ENCODE measurements at places on chromosomes 5 and 9. TPM values are rescaled to one million over a fixed set of nuclear protein-coding genes. Genes with fewer than 3 reads are reported as not detected.

- DNase-seq, result no peak
These were observed 220.4 kb downstream of the ARRDC3 start for GRCh38 chr5:91162534-91163381.

DNA sequence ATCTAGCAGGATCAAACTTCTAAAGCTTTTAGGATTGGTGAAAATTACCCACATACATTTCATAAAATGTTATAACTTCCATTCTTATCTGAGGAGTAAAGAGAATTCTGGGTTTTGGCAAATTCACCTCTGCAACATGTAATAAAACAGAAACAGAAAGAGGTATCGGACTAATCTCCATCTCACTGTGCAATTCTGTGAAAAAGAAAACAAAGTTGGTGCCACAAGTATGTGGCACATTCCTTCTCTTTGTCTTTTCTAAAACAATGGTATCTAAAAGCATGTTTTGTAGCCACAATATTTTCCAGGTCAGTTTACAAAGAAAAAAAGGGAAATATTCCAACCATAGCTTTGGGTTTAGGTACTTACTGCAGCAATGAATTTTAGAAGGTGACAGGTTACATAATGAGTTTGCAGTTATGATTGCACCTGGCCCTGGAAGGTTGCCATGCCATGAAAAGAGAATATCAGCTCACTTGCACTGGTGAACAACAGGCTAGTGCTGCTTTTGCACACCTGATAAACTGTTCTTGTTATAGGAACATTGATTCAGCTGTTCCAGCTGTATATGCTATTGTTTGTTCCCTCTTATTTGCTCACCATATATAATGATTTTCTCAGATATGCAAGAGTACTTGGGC is 491.3 kb upstream of the MEF2C start:
- no peak for DNase-seq

Gene SPINK5
- total RNA-seq, result 0.83 TPM

- DNase-seq, result no peak
These were observed 81.0 kb downstream of the HTR4 start for GRCh38 chr5:148573374-148573773.

Gene IGFBPL1
- 92.1 TPM for total RNA-seq

DNA sequence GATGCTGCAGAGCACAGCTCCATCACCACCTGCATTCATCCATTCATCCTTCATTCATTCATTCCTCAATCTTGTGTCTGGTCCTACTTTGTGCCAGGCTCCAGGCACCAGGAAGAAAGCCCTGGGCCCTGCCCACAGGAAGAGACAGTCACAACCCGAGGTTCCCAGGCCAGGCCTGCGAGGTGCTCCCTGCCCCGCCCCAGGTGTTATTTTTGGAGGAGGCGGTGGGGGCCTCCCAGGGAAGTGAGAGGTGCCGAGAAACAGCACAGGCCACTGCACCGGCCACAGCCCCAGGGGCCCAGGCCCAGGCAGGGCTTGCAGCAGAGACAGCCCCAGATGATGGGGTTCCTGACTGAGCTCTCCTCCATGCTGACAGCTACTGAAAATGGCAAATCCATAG is 33.4 kb downstream of the VAV2 start:
- DNase-seq, result no peak

DNA sequence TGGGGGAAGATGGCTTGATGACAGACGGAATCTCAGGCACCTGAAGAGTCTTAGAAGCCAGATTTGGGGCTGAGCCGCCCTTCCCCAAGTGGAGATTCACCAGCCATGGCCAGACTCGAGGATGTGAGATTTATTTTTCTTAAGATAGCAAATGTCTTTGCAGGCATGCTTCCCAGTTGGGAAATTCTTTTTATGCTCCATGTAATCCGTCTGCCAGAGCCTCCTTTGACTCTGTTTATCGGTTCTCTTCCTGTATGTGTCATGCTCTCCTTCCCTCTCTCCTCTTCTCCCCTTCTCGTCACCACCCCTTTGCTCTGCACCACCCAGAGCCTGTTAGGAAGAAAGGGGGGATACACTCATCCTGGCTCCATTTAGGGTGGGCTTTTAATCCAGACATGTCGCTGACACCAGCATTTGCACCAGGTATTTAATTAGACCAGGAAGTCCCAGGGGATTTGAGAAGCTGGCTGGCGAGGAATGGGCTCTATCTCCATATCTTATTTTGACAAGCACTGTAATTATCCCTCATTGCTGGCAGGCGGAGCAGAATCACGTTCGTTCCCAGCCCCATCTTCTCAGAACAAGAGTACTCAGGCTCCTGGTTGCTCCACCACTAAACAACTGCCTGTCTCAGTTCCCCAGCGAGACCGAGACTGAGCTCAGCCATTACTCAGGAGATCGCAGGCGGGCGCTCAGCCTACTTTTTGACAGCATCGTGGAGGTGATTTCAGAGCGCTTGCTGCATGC is 50.9 kb downstream of the KCNIP1 start:
- no peak for DNase-seq

- DNase-seq, result no peak
These were observed at the start of gene TAF11L14 for GRCh38 chr5:17634160-17634559. TSS of gene TAF11L14 (plus strand) at chr5:17634460.

Gene OLFML2A
- 7.4 TPM for total RNA-seq

DNA sequence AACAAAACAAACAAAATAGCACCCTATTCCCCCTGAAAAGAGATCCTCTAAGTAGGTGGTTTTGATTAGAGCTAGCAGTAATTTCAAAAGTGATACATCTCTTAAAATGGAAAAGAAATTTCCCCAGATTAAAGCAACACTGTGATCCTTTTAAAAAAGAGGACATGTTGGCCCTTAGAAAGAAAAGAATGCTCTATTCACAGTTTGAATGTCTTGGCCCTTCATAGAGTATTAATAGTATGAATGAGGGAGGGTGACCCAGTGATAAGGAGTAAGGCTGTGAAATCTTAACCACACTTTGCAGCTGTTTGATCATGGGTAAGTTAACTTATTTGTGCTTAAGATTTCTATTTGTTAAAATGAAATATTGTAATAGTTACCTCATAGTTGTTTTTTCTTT is 467.7 kb upstream of the MEF2C start:
- no peak for DNase-seq

DNA sequence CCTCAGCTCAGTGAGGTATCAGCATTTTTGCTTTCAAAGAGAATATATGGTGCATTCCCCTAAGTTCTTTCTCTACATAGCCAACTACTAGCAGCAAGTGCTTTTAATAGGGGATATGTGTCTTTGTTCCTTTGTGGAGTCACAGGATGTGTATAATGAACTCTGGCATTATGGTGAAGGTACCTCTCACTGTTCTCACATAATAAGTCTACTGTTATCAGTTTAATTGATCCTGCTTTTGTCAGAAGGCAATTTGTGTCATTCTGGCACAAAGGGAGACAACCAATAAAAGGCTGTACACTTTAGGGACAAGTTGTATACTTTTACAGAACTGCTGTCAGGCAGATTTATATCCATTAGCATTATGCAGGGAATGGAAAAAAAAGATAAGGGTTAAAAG is 531.4 kb upstream of the RIOK2 start:
- no peak for DNase-seq

Gene TYRP1
- total RNA-seq, result 0.26 TPM

GRCh38 chr5:82925061-82925411 is 152.2 kb downstream of the TMEM167A start:
- DNase-seq, result no peak

DNA sequence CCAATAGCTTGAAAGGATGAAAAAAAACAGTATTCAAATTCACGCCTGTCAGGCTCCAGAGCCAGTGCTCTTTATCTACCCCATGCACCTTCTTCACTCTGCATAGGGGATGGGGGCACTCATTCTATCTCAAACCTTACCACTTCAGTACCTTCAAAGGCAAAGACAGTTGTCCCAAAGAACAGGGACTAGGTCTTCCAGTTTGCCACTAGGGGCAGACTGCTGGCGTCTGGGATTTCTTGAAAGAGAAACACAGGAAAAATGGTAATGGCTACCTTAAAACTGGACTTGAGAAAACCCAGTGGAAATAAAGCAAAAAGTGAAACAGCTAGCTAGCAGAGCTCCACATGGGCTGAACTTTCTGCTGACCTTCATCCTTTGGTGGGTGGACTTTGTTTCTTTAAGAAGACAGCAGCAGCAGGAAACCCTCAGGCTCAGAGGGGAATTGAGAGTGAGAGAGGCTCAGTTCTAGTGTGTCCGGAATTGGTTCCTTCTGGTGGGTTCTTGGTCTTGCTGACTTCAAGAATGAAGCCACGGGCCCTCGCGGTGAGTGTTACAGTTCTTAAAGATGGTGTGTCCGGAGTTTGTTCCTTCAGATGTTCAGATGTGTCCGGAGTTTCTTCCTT is 41.0 kb upstream of the SLC36A1 start:
- no peak for DNase-seq

DNA sequence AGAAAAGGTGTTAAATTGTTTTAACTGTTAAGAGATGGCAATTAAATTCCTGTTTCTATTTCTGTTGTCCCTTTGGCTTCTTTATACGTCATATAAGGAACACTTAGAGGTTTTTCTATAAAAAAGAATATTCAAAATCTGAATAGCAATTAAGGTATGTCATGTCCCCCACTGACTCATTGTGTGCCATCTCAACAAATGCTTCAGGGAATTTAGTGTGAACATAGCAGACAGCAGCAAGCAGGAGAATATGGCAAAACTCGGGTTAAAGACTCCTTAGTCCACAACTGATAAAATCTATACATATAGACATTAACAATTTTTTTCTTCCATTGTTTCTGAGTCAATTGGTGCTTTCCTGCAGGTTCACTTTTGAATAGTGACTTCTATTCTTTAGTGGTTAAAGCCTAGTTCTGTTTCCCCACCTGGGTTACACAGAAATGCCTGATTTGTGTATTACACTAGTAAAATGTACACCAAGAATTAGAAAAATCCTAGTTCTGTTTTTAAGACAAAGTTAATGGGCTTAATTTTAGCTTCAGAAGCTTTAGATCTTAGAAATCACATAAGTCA is 17.9 kb upstream of the RPS23 start:
- no peak for DNase-seq

Gene PAEP
- total RNA-seq, result not detected

DNA sequence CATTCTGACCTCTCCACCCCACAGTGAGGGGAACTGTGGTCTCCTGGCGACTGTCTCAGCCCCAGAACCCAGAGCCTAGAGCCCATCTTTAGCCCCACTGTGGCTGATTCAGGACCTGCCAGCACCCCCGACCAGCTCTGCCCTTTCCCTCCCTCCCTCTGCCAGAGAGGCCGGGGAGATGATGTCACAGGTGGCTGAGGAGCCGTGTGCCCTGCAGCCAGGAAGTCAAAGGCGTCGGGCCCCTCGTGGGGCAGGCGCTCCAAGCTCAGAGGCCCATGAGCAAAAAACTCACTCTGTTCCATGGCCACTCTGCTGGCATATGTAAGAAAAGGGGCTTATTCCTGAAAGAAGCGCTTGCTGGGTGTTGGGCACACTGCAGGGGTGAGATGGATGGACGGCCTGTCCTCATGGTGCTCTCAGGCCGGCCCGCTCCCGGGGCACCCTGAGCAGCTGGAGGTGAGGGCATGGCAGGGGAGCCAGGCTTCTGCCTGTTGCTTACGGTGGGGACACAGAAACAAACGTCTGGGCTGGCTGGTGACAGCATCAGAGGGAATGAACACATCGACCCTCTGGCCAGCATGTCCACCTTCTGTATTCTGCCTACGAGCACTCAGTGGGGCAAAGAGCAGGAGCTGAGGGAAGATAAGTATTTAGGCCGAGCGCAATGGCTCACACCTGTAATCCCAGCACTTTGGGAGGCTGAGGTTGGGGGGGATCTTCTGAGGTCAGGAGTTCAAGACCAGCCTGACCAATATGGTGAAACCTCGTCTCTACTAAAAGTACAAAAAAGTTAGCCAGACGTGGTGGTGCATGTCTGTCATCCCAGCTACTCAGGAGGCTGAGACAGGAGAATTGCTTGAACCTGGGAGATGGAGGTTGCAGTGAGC is 41.1 kb downstream of the LAMC3 start:
- DNase-seq, result no peak

Gene SPINK7
- not detected for total RNA-seq

DNA sequence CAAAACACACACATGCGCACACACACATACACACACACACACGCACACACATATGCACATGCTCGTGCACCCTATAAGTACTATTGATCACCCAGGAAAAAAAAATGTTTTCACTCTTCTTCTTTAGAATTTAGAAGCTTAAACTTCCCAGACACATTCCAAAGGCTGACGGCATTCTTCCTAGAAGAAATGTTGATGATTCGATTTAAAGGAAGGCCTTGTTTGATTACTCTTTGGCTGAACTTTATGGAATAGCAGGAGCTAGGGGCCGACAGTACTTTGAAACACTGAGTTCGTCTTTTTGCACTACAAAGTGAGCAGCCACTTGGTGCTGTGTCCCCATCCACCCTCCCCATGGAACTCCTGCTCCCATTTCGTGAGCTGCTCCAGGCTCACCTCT is 113.2 kb downstream of the EGFLAM start:
- DNase-seq, result no peak

DNA sequence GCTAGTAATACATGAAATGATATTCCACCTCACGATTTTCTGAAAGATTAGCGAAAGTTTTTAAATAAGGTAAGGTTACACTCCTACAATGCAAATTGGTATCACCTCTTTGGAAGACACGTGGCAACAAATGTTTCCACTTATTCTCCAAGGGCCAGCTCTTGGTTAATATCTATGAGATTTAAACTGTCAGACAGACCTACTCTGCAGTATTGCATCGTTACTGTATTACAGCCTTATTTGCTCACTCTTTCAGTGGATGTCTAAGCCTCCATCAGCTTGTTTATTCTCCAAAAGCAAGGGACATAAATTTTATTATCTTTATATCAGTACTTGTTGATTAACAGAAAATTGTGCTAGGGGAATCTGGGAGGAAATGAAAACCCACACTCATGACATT is 135.7 kb downstream of the MLLT3 start:
- DNase-seq, result no peak

DNA sequence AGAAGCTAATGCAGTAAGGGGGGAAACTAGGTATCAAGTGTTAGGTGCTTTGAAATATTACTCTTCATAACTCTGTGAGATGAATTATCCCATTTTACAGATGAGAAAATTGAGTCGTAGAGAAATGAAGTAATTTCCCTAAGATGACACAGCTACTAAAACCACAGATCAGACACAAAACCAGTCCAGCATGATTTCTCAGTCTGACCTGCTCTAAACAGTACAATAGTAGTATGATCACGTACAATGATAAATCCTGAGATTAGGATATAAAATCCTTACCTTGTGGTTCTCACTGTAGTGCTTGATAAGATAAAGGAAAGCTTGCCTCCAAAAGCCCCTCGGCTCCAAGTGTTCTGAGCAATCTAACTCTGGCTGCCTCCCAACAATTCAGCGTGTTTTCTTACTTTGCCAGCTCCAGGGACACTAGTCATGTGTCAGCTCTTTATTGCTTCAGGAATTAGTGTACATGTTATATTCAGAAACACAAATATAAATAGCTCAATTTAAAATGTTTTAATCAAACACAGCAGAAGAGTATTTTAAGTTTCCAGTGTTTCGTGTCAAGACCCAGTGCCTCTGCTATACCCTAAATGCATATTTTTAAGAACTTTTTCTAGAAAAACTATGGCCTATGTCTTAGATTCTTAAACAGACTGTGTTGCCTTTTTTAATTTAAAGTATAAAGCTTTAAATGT is 243.6 kb downstream of the DENND1A start:
- DNase-seq, result no peak

- DNase-seq, result no peak
These were observed 1865.4 kb downstream of the MAT2B start for GRCh38 chr5:165370794-165371193.

All from H7 (cell line).